ENCODE measurements at places on chromosomes 1 and 21. TPM values are rescaled to one million over a fixed set of nuclear protein-coding genes. Genes with fewer than 3 reads are reported as not detected.
A peak's percentile ranks its signal among the peaks of the same experiment; 100 is the strongest.

- DNase-seq, result peak; percentile 33
- H3K36me3 ChIP-seq, result no peaks in the 10 kb centered on the region
- no peaks in the 10 kb centered on the region for H3K4me1 ChIP-seq
- no peaks in the 10 kb centered on the region for H3K27me3 ChIP-seq
- H3K27ac ChIP-seq, result no peak overlapping the region
Measured at GRCh38 chr1:19036813-19037605, 80.5 kb upstream of the IFFO2 start.

DNA sequence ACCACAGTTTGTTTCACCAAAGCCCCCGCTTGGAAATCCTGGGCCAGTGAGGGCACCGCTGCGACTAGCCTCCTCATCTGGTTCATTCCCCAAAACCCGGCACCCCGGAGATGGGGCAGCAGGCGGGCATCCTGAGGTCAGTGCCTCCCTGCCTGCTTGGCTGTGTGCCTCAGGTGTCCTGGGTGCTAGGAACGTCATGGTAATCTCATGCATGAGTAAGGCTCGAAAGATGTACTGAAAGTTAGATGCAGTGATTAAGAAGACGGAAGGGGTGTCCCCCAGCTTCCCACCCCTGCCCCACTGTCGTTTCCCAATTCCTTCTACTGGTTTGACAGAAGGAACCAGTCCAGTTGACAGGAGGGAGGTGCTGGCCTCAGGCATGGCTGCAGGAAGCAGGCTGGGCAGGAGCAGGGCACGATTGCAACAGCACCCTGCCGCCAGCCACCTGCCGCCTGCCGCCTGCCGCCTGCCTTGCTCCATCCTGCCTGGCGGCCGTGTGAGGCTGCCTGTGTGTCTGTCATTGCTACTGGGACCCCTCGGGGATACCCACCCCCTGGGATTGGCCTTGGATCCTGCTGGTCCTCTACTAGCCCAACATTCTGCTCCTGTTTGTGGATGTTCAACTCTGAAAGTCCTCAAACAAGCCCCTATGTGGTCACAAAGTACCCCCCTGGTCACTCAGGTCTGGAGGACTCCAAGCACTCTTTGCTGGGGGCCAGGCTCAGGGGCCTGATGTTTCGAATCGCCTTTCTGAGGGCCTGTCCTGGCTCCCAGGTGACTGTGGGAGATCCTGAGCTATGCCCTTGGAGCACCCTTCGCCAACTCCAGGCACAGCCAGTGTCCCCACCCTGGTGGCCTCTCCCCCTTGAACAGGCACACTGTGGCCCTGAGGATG, 73.0 kb upstream of the IFFO2 start:
- H3K27ac ChIP-seq, result no peak overlapping the region
- no peaks in the 10 kb centered on the region for H3K36me3 ChIP-seq
- H3K4me1 ChIP-seq, result no peaks in the 10 kb centered on the region
- no peaks in the 10 kb centered on the region for H3K27me3 ChIP-seq
- no peak overlapping the region for H3K4me3 ChIP-seq

DNA sequence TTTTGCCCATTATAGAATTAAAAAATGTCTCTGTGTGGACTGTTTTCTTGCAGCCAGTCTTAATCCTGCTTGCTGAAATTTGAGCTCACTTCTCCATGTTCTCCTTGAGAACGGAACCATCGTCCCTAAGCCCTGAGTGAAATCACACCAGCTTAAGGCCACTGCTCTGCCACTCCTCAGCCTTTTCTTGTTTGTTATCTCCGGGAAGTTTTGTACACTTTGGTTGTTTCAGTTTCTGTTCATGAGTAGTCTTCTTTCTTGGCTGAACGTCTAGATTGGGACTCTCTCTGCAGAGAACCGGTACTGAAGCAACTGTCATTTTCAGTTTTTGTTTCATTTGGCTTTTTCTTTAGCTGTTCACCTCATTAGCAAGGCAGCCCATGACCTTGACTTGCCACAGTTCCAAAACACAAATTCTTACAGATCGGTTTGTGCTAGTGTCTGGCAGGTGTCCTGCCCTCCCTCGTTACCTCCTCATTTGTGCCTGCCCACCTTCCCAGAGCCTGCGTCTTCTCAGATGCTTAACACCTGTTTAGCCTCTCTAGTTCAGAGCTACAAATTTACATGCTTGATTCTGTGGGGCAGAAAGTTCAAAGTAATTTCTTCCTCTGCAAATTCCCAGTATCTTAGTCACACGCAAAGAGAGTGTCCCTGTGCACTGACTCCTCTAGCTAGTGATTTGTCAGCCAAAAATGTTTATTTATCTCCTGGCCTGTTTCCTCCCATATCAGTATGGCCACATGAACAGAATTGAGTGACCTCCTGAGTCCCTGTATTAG, 12.4 kb downstream of the PSEN2 start:
- H3K4me3 ChIP-seq, result no peak overlapping the region
- no peaks in the 10 kb centered on the region for H3K27me3 ChIP-seq
- DNase-seq, result peak; percentile 86
- no peak overlapping the region for H3K27ac ChIP-seq

The NPPB gene
- total RNA-seq, result 45.3 TPM

The MTFR1L gene
- 31.5 TPM for total RNA-seq

DNA sequence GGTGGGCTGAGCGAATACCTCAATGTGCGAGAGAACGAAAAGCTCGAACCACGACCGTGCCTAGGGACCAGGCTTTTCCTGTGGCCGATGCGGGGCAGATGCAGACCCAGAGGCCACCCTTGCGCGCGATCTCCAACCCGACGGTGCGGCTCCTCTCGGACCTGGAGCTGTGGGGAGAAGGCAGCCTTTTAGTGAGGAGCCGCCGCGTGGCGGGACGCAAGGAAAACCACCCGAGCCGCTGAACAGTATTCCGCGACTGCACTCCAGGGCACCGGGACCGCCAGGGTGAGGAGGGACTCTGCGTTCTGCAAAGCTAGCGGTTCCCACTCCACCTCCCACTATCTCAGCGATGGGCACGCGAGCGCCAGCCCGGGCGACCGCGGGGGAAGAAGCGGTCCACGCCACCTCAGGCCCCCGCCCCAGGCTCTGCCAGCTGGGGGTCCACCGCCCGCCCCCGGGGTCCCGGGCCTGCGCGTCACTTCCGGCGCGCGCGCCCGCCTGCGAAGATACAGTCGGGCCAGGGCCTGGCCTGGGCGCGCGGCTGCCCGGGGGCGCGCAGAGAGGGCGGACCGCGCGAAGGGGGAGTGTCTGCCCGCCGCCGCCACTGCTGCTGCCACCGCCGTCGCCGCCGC, 66.5 kb upstream of the PRKACB start:
- H3K4me3 ChIP-seq, result peak overlapping the region; percentile 88
- peaks cover 3% of the 10 kb centered on the region for H3K4me1 ChIP-seq
- H3K36me3 ChIP-seq, result no peaks in the 10 kb centered on the region
- no peak for DNase-seq
- H3K27ac ChIP-seq, result peak overlapping the region; percentile 73

The VPS72 gene
- total RNA-seq, result 95.5 TPM

- peaks cover 48% of the 10 kb centered on the region for H3K36me3 ChIP-seq
- no peak overlapping the region for H3K4me3 ChIP-seq
- H3K27me3 ChIP-seq, result no peaks in the 10 kb centered on the region
- no peaks in the 10 kb centered on the region for H3K4me1 ChIP-seq
Measured at GRCh38 chr1:151655371-151655770, 43.5 kb downstream of the SNX27 start.

The SH2D2A gene
- total RNA-seq, result 5.5 TPM

DNA sequence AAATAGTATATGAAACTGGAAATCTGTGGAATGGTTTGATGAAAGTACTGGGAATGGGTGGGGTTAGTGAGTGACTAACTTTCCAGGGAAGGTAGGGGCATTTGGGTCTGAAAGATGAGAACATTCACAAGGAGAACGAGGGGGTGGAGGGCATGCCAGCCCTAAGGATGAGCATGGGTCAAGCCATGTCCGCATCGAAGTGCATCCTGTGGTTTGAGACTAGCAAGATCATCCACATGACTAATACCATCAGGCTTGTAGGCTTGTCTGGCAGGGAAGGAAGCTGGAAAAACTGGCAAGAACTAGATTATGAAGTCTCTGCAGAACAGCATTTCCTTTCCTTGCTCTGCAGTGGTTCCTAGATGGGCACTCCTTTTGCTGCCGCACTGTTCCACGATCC, 70.4 kb upstream of the UBE2U start:
- no peak for DNase-seq
- no peak overlapping the region for H3K4me3 ChIP-seq
- H3K36me3 ChIP-seq, result peaks cover 9% of the 10 kb centered on the region
- H3K27ac ChIP-seq, result no peak overlapping the region
- peaks cover 7% of the 10 kb centered on the region for H3K4me1 ChIP-seq
- no peaks in the 10 kb centered on the region for H3K27me3 ChIP-seq

DNA sequence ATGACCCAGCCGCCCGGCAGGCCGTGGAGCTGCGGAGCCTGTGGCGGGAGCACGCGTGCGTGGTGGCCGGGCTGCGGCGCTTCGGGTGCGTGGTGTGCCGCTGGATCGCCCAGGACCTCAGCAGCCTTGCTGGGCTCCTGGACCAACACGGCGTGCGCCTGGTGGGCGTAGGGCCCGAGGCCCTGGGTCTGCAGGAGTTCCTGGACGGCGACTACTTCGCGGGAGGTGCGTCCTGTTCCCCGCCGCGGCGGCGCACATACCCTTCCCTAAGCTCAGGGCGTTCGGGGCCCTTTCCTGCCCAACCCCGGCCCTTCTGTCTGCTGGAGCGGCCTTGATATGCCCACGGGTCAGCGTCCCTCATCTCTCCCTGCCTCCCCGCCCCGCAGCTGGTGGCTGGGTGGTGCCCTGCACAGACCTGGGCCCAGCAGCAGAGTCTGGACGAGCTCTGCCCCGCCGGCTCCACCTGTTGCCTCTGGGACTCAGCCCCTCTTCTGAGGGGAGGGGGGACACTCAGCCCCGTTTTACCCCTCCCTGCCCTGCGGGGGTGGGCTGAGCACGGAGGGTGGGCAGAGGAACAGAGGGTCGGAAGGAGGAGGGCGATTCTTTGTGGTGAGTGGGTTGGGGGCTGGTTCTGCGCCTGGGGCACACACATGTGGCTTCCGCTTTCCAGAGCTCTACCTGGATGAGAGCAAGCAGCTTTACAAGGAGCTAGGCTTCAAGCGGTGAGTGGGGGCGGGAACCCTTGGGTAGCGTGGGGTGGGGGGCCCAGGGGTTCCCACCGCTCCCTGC, 688 bp downstream of the PRXL2B start:
- no peaks in the 10 kb centered on the region for H3K27me3 ChIP-seq
- H3K27ac ChIP-seq, result no peak overlapping the region
- DNase-seq, result no peak
- no peaks in the 10 kb centered on the region for H3K4me1 ChIP-seq

- H3K4me1 ChIP-seq, result no peaks in the 10 kb centered on the region
- no peaks in the 10 kb centered on the region for H3K36me3 ChIP-seq
- no peak overlapping the region for H3K4me3 ChIP-seq
- DNase-seq, result no peak
- H3K27ac ChIP-seq, result no peak overlapping the region
Measured at GRCh38 chr1:116309090-116309870, 63.8 kb upstream of the ATP1A1 start.

GRCh38 chr1:180181996-180182642, 27.4 kb downstream of the QSOX1 start:
- no peak for DNase-seq
- H3K36me3 ChIP-seq, result peaks cover 18% of the 10 kb centered on the region
- no peak overlapping the region for H3K4me3 ChIP-seq
- peak overlapping the region; percentile 79 for H3K27ac ChIP-seq
- no peaks in the 10 kb centered on the region for H3K4me1 ChIP-seq

DNA sequence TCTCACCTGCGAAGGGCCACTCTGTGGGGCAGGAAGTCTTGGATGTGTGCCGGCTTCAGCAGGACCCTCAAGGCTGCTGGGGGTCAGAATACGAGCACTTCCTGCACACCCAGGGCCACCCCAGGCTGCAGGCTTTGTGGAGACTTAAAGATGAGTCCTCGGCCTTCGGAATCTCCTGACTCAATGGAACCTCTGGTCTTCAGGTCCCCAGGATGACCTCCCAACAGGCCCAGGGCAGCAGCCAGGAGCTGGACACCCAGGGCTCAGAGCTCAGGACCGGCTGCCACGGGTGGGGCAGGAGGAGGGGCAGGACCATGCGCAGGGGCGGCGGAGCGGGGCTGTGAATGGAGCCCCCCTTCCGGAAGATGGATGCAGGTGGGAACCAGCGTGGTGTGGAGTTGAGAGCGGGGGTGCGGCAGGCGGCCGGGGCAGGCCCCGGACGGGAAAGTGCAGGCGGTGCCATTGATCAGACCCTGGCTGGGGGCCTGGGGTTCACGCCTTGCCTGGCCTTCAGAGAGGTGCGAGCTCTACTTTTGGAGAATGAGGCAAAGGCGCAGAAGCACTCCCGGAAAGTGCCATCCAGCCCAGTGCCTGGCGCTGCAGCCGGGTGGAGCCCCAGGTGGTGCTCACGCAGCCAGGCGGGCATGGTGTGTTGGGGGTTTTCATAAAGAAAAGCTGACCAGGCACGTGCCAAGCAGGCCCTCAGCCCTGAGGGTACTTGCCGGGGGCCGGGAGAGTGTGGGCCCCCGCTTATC, 10.4 kb downstream of the COL18A1 start:
- DNase-seq, result peak; percentile 39
- H3K4me3 ChIP-seq, result no peak overlapping the region
- H3K36me3 ChIP-seq, result peaks cover 34% of the 10 kb centered on the region
- no peaks in the 10 kb centered on the region for H3K27me3 ChIP-seq

The WLS gene
- 90.8 TPM for total RNA-seq

- H3K36me3 ChIP-seq, result no peaks in the 10 kb centered on the region
- H3K4me1 ChIP-seq, result peaks cover 6% of the 10 kb centered on the region
- no peak for DNase-seq
Measured at GRCh38 chr21:29117372-29117955, 13.0 kb upstream of the MAP3K7CL start.

DNA sequence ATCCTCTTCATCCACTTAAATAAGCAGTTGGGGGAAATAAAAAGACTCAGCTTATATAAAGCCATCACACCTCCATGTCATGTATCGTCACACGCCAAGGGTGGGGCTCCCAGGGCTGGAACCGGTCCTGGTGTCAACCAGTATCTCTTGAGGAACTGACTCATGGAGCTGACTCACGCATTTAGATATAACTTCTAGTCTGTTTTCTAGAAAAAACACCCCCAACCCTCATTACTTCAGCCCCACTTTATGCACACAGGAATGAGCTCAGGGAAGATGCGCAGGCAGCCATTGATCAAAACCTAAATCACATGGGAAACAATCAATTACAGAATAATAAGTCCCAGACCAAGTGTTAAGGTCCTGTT, 6.9 kb upstream of the IL22RA1 start:
- no peak overlapping the region for H3K27ac ChIP-seq
- DNase-seq, result no peak
- peak overlapping the region; percentile 76 for H3K4me3 ChIP-seq
- no peaks in the 10 kb centered on the region for H3K27me3 ChIP-seq
- peaks cover under 1% of the 10 kb centered on the region for H3K36me3 ChIP-seq
- no peaks in the 10 kb centered on the region for H3K4me1 ChIP-seq

The MRPL37 gene
- total RNA-seq, result 98.6 TPM

The TMEM81 gene
- total RNA-seq, result 3.0 TPM

GRCh38 chr21:14241297-14241696, 25.3 kb downstream of the RBM11 start:
- H3K4me1 ChIP-seq, result no peaks in the 10 kb centered on the region
- no peaks in the 10 kb centered on the region for H3K27me3 ChIP-seq

- no peaks in the 10 kb centered on the region for H3K36me3 ChIP-seq
- H3K4me1 ChIP-seq, result no peaks in the 10 kb centered on the region
- no peaks in the 10 kb centered on the region for H3K27me3 ChIP-seq
Measured at GRCh38 chr1:36446746-36447145, 3.5 kb downstream of the OSCP1 start.

The KRTAP10-2 gene
- total RNA-seq, result 1.9 TPM

GRCh38 chr1:147719711-147720225, 40.6 kb downstream of the GJA5 start:
- no peak overlapping the region for H3K4me3 ChIP-seq
- no peaks in the 10 kb centered on the region for H3K36me3 ChIP-seq
- H3K4me1 ChIP-seq, result no peaks in the 10 kb centered on the region
- DNase-seq, result no peak
- H3K27ac ChIP-seq, result no peak overlapping the region

- no peaks in the 10 kb centered on the region for H3K36me3 ChIP-seq
- DNase-seq, result no peak
- H3K4me3 ChIP-seq, result no peak overlapping the region
Measured at GRCh38 chr21:45794027-45794426, 150.5 kb downstream of the PCBP3 start.

Data from endodermal cell (in vitro differentiated cells).